GM04503 (cell line): ENCODE measurements at places on chromosomes 1 and 21.
A peak's percentile ranks its signal among the peaks of the same experiment; 100 is the strongest.

DNA sequence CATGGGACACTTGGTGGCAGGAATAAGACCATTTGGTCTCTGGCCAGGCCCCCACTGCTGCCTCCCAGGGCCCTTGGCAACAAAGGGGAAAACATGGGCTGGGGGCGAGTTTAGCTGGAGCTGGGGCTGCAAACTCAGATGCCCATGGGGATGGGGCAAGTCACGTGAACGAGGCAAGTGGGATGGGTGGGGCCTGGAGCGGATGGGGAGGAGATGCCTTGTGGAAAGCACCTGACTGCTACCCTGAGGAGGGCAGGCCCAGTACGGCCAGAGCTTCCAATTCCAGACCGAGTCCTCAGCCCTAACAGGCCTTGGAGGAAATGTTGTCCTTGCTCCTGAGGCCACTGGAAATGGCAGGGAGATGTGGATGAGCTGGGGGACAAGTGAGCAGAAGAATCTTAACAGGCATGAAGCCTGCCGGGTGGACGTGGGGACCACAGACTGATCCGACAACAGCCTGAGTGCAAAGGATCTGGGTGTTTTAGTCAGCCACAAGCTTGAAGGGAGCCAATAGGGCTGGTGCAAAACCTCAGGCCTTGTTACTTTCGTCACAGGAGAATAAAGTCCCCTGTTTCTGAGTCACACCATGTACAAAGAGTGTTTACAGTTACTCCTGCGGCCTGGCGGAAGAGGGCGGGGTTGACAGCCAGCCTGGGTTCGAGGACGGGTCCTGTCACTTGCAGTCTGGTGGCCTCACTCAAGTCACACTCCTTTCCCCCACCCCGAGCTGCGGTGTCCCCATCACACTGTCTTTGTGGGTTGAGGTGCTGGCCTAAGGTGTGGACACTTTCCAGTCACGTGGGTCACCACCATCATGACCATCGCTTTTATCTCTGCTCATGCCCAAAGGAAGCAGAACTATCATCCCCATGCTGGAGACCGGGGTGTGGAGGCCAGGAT, 19.1 kb downstream of the RUNX3 start:
- no peak for DNase-seq

DNA sequence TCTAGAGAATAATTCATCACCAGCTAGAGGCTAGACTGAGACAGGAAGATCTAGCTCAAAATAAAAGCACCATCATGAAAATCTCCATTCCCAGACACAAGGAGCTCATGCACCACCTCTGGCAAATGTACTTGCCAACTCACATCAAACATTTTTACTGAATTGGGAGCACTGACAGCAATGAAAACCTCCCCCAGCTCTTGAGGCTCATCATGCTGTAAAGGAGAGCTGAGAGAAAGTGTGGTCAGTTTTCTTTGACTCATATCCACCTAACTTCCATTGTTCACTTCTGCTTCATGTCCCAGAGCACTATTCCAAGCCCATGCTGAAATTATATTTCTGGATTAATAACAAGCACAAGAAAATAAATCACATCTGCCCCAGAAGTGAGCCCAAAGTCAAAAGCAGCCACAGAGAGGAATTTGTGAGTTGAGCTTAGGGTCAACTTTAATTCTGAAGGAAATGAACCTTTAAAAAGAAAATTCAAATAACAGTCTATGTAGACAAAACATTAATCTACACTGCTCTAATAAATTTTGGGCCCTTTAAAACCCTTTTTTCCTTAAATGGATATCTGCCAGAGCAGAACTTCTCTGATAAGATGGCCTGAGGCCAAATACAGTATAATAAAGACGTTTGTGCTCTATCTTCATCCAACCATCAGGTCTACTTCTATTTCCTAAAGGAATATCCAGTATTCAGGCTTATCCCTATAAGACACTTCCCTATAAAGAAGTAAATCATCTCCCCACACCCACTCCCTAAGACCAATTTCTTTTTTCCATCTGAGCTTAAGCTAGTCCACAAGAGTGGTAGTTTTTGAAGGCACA, 85.9 kb upstream of the ADAM30 start:
- DNase-seq: peak; percentile 42

GRCh38 chr21:27021801-27022200, 54.9 kb upstream of the ADAMTS5 start:
- no peak for DNase-seq

GRCh38 chr1:98817821-98818220, 156.3 kb downstream of the SNX7 start:
- no peak for DNase-seq
